ENCODE measurements at places on chromosomes 1 and 21.

- DNase-seq, result no peak
Measured at GRCh38 chr1:202765721-202766120, 42.5 kb downstream of the KDM5B start.

DNA sequence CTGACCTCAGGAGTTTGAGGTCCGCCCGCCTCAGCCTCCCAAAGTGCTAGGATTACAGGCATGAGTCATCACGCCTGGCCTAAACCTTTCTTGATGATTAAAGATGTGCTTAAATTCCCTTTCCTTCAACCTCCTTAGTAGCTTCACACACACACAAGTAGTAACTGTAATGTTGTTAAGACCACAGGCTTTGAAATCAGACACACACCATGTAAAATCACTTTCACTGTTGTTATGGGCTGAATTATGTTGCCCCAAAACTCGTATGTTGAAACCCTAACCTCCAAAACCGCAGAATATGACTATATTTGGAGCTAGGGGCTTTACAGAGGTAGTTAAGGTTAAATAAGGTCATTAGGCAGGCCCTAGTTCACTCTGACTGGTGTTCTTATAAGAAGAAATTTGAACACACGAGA is 180.2 kb downstream of the NR5A2 start:
- DNase-seq, result no peak

DNA sequence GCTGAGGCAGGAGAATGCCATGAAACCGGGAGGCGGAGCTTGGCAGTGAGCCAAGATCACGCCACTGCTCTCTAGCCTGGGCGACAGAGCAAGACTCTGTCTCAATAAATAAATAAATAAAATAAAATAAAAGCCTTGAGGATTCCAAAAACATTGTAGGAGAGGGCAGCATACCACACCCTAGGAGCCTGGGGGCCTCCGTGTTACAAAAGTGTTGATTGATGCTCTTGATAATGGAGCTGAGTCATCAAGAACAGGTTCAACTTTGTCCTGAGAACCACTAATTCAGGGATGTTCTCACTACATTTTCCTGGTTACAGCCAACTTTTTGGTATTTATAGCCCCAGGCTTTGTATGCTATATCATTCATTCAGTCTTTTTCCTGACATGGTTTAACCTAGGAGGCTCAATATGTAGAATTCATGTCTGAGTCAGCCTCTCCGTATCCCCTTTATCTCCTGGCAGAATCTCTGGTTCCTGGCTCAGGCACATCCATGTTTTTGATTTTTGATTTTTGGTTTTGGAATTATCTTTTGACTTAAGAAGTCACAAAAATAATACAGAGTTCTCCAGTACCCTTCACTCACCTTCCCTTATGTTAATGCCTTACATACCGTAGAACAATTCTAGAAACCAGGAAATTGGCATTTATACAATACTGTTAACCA is 69.4 kb downstream of the LRRC8D start:
- DNase-seq, result no peak

DNA sequence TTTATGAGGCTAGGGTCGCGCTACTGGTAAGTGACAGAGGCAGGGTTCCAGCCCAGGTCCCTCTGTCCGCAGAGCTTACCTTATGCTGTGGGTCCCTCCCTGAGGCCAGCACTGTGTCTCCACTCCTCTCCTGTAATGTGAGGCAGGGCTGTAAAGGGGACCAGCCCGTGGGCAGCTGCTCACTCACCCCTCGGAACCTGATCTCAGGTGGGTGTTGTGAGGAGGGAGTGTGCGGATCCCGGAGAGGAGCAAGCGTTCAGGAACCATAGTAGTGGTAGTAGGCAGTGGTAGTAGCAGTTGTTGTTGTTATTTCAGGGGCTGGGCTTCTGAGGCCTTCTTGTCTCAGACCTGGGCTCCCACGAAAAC is 1.7 kb downstream of the ZC3H12A start:
- DNase-seq, result no peak

DNA sequence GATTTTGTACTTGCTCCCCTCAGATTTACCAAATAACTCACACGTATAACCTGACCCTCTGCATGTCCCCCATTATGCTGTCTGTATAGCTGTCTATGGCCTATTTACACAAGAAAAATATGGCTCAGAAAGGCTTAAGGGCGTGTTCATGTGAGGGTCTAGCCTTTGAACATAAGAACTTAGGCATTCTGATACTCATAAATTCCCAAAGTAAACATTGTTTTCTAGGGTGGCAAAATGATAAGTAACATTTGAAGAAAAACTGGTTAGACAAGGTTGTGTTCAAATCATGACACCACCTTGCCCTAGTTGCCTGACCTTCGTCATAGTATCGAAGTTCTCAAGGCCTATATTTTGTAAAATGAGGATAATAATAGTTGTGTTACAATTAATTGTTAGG is 394.6 kb downstream of the LRRIQ3 start:
- DNase-seq, result no peak

GRCh38 chr1:236979149-236979900 is 24.9 kb downstream of the MT1HL1 start:
- no peak for DNase-seq

DNA sequence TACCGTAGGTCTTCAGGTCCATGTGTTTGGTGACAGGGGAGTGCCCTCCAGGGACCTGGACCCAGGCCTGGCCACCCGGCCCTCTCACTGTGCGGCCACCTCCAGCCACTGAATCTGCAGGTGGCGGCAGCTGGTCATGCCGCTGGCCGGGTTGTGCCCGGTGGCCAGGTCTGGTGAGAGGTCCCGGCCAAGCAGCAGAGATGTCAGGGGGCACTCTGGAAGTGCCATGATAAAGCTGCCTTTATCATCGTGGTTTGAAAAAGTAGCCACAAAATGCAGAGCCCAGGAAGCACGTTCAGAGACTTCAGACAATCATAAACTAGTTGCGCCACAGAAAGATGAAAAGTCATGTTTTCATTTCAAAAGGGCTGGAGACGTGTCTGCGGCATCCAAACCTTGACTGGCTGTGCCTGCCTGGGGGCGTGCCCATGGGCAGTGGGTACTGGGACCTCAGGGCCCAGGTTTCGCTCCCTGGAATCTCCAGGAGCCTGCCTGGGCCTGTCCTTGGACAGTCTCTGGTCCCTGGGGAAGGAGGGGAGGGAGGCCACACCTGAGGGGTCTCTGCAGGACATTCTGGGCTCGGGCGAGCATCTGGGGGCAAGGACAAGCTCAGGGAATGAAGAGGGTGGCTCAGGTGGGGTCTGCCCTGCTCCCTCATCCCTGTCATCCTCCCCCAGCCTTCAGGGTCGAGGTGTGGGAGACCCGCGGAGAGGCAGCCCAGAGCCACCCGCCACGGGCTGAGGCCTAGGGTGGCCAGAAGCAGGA is 44.9 kb downstream of the COL18A1 start:
- no peak for DNase-seq

DNA sequence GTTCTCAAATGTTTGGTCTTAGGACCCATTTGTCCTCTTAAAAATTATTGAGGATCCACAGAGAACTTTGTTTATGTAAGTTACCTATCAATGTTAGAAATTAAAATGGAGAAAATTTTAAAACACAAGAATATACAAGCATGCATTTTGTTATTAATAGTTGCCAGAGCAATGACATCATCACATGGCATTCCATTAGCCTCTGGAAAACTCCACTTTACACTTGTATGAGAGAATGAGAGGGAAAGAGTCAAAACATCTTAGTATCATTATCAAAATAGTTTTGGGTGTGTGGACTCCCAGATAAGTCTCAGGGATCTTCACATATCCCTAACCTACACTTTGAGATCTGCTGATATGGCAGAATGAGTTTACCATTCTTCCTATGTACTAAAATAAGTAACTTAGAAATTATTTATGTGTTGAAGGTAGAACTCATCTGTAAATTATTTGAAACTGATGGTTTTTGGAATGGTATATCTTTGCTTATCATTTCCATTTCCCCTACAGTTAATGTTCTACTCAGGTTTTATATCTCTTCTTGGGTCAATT is 48.8 kb downstream of the RNF220 start:
- DNase-seq, result no peak

DNA sequence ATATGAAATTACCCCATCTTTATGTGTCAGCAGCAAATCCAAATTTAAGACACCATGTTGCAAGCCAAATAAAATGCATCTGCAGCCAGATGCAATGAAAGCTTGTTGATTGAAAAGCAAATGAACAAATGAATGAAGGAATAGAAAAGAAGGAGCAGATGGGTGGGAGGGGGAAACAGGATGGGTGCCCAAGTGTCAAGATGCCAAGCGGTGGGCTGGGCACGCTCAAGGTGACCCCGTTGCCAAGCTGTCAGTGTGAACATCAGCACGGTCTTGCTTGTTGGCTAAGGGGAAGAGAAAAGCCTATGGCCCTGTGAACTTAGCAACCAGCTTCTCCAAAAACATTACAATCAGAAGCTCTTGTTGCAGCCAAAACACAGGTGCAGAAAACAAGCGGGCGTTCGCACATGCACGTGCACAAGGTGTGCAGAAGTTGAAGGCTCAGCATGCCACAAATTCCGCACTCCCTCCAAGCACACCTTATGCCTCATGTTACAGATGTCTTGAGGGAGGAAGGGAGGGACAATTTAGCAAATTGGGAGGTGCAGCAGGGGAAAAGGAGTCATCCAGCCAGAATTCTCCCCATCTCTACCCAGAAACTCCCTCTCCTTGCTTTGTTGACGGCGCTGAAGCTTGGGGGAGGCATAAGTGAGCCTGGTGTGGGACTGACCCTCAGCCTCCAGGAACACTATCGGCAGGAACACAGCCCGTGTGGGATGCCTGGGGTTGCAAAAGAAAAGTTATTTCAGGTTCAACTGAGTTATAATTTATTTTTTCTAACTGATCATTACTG is 62.4 kb downstream of the HIVEP3 start:
- DNase-seq, result no peak

DNA sequence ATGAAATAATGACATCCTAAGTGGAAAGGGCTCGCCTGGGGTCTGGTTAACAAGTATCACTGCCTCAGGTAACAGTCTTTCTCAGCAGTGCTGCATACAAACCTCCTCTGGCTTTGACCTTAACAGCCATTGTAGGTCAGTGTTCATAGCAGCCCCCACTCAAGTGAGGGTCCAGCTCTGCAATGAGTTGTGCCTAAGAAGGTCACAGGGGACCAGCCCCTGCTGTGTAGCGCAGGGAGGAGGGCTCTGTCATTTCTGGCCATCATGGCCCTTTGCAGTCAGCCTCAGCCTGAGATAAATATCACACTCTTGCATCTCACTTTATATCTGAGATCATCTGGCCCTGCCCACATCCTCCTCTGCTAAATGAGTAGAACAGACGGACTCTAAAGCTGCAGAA is 18.1 kb upstream of the MYSM1 start:
- DNase-seq, result no peak

GRCh38 chr1:77652970-77653516 is 29.4 kb downstream of the ZZZ3 start:
- DNase-seq, result no peak

DNA sequence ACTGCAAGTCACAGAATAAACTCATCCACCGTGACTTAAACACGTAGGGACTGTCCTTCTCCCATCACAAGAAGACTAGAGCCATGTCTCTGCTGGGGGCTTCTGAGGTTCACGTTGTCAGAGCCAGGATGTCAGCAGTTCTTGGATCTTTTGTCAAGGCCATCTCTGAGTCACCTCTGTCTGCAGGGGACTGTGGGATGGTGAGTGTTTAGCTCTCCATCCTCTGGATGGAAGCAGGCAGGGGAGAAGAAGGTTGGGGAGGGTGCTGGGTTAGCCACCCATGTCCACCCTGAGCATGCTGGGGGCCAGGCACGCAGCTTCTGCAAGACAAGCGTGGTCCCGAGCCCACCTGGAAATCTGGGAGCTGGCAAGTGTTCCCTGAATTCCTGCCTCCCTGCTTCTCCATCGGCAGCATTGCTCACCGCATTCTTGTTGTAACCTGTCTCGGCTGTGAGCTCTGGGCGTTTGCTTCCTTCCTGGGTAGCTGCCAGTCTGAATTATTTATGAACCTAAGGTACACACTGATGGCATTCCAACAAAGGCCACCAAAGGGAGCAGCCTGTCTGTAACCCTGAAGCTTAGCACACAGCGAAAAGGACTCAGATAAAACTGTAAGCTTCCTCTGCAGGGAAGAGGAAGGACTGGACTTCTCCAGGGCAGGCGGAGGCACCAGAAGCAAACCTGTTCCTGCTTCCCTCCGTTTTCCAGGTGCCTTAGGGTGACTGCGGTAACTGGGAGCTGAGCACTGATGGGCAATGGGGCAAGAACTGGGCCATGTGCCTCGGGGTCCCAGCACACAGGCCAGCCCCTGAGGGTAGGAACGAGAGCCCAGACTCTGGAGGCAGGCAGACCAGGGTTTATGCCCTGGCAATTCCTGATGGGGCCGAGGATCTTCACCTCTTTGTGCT is 88.6 kb downstream of the RIPK4 start:
- no peak for DNase-seq

DNA sequence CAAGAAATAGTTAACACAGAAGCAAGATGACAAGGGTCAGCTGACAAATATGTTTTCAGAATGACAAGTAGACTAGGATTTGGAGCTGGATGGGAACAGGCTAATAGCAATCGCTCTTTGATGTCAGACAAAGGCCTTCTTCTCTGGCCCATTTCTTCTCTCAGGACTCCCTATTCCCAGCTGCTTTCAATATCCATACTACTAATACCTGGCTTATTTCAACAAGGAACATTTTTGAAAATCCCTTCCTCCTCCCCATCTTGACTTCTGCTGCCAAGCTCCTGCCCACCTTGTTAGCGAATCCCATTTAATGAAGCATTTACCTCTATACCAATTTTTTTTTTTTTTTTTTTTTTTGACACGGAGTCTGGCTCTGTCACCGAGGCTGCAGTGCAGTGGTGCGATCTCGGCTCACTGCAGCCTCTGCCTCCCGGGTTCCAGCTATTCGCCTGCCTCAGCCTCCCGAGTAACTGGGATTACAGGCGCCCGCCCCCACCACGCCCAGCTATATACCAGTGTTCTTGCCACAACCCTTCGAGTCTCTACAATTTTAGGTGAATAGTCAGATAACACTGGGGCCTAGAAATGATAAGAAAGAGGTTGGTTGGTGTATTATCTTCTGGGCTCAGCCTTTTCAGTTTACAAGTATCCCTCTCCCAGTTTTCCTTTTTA is 68.4 kb downstream of the MACF1 start:
- DNase-seq, result no peak

DNA sequence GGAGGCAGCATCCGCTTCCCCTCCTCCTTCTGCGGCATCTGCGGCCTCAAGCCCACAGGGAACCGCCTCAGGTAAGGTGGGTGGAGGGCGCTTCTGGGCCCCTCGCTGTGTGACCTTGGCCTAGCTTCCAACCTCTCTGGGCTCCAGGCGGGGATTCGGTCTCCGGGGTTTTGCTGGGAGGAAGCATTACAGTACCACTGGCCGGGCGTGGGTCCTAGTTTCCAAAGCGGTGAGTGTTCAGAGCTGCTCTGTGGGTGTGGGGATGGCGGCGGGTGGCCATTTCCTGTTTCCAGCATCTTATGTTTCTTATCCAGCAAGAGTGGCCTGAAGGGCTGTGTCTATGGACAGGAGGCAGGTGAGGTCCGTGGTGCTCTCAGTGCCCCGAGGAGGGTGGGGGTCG is 11.6 kb downstream of the FAAH start:
- DNase-seq, result no peak

DNA sequence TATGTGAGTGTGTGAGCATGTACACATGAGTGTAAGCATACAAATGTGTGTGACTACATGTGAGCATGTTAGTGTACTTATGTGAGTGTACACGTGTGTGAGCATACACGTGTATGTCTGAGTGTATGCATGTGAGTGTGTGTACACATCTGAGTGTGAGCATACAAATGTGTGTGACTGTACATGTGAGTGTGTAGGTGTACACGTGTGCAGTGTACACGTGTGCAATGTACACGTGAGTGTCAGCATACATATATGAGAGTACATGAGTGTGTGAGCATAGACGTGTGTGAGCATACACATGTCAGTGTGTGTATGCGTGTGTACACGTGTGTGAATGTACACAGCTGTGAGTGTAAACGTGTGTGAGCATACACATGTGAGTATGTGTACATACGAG is 170.6 kb downstream of the HUNK start:
- DNase-seq, result no peak

- DNase-seq, result no peak
Measured at GRCh38 chr1:178934546-178934945, 63.7 kb upstream of the ANGPTL1 start.
